ENCODE measurements at places on chromosomes 13 and 19.
A peak's percentile ranks its signal among the peaks of the same experiment; 100 is the strongest.

- DNase-seq = no peak
These were observed 241.4 kb downstream of the ENOX1 start for GRCh38 chr13:43545317-43545874.

- peak; percentile 47 for DNase-seq
These were observed 3.5 kb downstream of the FSTL3 start for GRCh38 chr19:679418-680286.

- DNase-seq = no peak
These were observed 8.0 kb upstream of the FUT2 start for GRCh38 chr19:48687776-48688175.

DNA sequence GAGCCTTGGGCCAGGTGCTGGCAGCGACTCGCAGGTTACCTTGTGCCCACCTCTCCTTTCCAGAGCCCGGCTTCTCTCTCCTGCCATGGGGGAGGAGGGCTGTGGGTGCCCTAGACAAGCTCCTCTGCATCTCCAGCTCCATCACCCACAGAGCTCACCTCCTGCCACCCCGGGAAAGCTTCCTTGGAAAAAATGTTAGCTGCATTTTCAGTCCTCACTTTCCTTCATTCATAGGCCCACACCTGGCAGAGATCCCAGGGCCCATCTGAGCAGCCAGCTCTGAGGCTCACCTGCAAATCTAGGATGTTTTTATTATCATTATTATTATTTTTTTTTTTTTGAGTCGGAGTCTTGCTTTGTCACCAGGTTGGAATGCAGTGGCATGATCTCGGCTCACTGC, 36.8 kb downstream of the ZFR2 start:
- DNase-seq = no peak

DNA sequence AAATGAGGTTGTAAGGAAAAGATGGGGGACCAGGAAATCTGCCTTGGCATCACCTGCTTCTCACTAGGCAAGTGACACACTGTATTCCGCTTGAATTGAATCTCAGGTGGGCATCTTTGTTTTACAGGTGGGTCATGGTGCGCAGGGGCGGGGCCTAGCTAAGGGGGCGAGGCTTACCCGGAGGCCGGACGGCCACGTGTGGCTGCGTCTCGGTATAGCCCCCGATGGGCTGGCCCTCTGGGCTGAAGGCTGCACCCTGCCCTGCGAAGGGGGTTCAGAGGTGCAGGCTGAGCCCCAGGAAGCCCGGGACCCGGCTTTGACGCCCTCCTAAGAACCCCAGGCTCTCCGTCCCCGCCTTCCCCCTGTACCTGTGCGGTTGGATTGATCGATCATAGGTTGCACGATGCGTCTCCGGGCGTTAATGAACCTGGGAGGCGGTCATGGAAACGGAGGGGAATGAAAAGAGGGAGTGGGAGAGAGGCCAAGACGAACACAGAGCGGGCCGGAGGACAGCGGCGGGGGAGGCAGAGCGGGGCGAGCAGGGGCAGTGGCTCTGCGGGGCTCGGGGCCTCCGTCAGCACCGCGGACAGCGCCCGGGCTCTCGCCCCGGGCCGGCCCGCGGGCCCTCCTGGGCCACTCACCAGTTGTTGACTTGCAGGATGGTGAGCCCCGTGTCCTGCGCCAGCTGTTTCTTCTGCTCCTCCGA, 12.5 kb downstream of the MEIS3 start:
- no peak for DNase-seq

- no peak for DNase-seq
These were observed 45.9 kb downstream of the XPO4 start for GRCh38 chr13:20856650-20857049.

DNA sequence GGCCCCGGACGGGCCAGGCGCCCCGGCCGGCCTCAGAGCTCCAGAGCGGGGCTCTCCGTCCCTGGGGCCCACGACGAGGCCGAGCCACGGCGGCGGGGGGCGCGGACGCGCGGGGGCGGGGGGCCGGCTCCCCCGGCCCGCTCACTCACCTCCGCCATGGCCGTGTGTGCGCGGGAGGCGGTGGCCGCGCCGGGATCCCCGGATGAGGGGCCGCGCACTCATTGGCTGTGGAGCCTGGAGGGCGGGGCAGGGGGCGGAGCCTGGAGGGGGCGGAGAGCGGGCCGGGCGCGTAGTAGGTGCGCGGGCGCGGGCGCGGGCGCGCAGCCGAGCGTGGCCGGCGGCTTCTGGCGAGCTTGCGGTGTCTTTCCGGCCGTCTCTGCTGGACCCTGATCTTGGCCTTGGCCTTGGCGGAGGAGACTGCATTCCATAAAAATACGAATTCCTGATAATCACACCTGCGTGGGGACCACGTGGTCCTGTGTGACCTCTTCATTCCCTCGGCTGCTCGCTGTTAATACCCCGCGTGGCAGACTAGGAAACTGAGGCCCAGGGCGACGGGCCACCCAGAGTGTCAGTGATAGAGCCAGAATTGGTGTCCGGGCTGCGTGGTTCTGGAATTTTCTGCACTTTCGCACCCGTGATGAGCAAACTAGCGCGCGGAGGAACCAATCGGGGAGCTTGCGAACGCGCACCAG, at the start of gene MIER2:
Gene MIER2 (minus strand): TSS at position 172 of the 695 bp plus-strand sequence. CDS start 14 bp downstream, at position 158.
- peak; percentile 58 for DNase-seq

- DNase-seq = no peak
These were observed 24.6 kb upstream of the BCL3 start for GRCh38 chr19:44723952-44724319.

GRCh38 chr13:114096031-114096485, 36.4 kb downstream of the RASA3 start:
- no peak for DNase-seq

DNA sequence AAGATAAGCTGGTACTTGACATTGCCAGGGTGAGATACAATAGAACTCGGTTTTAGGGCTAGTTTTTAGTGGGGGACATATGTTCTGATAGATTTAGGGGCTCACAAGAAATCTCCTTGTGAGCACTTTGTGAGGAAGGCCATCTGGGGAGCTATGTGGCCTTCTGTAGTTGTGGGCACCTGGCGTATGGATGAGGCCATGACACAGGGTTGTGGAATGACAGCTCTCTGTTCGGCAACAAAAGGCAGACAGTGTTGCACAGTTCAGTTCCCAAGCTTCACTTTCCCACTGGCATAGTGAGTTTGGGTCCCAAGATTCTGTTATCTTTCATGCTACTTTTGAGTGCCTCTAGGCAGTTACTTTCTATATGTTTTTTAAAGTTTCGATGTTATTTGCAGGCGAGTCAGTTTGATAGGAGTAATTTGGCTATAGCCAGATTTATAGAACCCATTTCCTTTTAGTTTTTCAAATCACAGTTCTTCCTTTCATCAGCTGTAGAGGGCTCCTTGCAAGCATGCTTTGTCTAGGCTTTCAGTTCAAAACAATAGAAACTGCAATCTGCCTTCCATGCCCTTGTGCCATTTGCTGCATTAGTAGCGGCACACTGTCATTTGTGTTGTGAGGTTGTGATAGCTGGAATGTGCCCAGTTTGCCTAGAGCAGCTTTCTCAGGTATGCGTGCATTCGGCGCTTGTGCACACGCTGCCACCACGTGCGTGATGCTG, 70.6 kb upstream of the TEX29 start:
- DNase-seq = no peak

DNA sequence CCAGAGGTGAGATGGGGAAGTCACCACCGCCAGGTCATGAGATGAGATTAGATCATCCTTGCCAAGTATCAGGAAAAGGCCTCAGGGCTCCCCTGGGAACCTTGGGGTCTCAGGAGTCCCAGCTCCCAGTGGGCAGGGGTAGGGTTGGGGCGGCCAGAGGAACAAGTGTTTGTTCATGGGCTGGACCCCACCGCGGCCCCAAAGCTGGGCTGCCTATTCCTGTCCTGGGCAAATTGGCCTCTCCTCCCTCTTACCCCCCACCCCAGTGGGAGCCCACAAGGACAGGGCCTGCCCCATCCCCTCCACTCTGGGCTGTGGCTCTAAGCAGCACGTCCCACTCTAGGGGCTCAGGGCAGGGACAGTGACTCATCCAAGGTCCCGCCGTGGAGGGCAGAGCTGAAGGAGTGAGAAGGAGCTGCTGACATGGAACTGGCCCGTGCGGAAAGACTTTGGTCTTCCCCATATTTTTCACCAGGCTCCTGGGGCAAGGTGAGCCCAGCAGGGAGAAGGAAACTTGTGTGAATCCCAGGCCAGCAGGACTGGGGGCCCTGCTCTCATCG, 4.0 kb upstream of the HCN2 start:
- DNase-seq = no peak

DNA sequence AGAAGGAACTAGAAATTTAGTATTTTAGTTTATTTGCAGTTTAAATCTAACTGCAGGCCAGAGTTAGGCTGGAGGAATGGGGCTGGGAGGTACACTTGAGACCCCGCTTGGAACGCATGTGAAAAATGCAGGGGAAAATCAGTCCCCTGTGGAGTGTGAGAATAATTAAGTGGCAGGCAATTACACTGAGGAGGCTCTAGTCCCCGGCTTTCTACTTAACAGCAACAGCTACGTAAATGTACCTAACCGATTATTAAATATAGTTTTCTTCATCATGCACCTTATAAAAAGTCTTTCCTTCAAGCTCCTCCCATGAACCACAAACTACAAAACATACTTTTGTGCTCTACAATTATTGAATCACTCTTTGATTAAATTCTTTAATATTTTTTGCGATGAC, 804 bp downstream of the ZNF708 start:
- DNase-seq = no peak

DNA sequence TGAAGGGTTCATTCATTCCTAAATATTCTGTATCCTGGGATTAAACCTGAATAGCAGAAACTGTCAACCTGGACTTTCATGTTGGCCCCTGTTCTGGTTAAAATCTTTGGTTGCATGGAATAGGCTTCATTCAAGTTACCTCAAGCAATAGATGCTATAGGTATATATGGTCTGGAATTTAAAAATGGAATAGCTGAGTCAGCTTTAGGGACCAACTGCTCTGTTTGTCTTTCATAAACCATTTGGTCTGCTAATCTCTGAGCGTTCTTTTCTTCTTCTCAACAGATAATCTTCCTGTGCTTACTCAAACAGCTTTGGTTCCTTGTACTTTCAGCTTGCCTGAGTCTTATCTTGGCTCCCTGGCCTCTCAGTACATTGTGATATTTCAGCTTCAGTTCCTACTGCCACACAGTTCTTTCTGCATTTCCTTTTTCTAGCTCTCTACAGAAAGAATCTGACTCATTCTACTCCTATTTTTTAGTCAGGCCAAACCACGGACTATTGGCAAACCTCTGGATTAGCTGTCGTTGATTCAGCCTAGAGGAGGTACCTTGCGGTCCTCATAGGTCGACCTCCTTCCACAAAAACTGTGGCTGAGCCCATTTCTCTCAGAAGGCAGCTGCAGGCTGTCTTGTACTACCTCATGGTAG, 35.9 kb upstream of the MAB21L1 start:
- DNase-seq = peak; percentile 81

DNA sequence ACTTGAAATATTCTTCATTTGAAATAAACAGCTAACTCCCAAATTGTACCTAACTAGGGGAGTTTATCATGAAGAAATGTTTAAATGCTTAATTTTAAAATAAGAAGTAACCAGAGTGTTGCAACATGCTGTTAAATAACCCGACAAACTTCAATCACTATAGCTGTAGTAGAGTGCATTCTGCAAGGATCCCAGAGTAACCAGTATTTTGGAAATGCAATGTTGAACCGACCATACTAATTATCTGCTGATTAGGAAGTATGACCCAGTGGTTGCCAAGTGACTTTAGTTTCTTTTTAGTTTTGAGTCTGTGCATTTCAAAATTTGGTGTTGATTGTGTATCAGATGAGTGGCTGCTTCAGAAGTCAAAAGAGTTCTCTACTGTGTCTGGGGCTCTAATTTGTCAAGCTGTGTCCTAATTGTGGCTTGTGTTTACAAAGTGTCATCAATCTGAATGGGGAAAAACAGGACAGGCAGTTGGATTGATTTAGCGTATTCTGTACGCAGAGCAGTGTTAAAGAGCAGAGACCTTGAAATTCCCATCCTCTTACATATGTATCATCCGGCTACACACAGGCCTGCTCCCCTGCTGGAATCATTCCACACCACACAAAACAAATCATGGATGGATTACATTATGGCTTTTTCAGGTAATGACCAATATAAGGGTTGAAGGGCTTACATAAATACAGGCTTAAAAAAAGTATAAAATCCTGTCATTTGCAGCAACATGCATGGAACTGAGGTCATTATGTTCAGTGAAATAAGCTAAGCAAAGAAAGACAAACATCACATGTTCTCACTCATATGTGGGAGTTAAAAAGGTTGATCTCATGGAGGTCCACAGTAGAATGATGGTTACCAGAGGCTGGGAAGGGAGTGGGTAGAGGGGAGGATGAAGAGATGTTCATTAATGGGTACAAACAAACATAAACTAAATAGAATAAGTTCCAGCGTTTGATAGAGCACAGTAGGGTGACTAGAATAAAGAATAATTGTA, 351.5 kb downstream of the KLF12 start:
- DNase-seq = no peak

DNA sequence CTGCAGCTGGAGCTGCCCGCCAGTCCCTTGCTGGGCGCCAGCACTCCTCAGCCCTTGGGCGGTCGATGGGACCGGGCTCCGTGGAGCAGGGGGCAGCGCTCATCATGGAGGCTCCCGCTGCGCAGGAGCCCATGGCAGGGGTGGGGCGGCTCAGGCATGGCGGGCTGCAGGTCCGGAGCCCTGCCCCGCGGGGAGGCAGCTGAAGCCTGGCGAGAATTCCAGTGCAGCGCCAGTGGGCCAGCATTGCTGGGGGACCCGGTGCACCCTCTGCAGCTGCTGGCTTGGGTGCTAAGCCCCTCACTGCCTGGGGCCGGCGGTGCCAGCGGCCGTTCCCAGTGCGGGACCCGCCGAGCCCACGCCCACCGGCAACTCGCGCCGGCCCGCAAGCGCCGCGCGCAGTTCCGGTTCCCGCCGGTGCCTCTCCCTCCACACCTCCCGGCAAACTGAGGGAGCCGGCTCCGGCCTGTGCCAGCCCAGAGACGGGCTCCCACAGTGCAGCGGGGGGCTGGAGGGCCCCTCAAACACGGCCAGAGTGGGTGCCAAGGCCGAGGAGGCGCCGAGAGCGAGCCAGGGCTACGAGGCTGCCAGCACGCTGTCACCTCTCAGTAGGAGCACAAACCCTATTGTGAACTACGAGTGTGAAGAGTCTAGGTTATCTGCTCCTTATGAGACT, 687.1 kb downstream of the PCDH17 start:
- no peak for DNase-seq

GRCh38 chr19:31413353-31413752, 64.1 kb upstream of the TSHZ3 start:
- no peak for DNase-seq

DNA sequence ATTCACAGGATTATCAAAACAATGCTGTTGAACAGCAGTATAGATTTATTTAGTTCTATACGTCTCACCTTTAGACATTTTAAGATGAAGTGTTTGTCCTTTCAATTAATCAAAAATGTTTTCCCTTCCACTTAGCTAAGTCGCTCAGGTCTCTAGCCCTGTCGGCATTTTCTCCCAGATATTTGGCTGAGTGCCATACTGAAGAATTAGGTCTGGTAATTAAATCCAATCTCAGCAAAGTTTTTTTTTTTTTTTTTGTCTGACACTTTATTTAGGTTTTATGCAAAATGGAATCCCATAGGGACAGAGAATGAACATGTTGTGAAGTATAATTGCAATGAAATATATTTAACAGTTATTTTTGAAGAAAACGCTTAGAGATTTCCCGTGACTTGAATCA, 44.1 kb downstream of the RFC3 start:
- DNase-seq = no peak

Measured in fibroblast of skin of left biceps (primary cell).